ENCODE measurements at places on chromosomes 4 and X. TPM values are rescaled to one million over a fixed set of nuclear protein-coding genes. Genes with fewer than 3 reads are reported as not detected.

GRCh38 chr4:101420661-101421060 is 73.3 kb upstream of the PPP3CA start:
- H3K4me1 ChIP-seq, result no peaks in the 10 kb centered on the region
- H3K36me3 ChIP-seq, result no peaks in the 10 kb centered on the region
- no peak overlapping the region for H3K4me3 ChIP-seq

GRCh38 chr4:38804654-38805295 is at the start of gene TLR1:
TLR1 (minus strand) TSS chr4:38804791; CDS start chr4:38798831, 5,960 bp downstream.
- H3K4me3 ChIP-seq, result peak within 1 kb of the TSS; percentile 11
- H3K36me3 ChIP-seq, result no peaks in the 10 kb centered on the region
- peak within 1 kb of the TSS; percentile 77 for H3K27ac ChIP-seq
- H3K27me3 ChIP-seq, result no peaks in the 10 kb centered on the region

GRCh38 chr4:14874990-14875389 is 127.3 kb upstream of the CPEB2 start:
- no peak overlapping the region for H3K4me3 ChIP-seq
- H3K36me3 ChIP-seq, result no peaks in the 10 kb centered on the region
- peaks cover 4% of the 10 kb centered on the region for H3K4me1 ChIP-seq
- DNase-seq, result no peak
- H3K27me3 ChIP-seq, result no peaks in the 10 kb centered on the region

- DNase-seq, result no peak
- no peak overlapping the region for H3K27ac ChIP-seq
- no peaks in the 10 kb centered on the region for H3K27me3 ChIP-seq
- no peaks in the 10 kb centered on the region for H3K36me3 ChIP-seq
- H3K4me1 ChIP-seq, result no peaks in the 10 kb centered on the region
Observed at GRCh38 chr4:45033676-45034419, 307.5 kb upstream of the GNPDA2 start.

- H3K4me3 ChIP-seq, result no peak overlapping the region
- H3K36me3 ChIP-seq, result no peaks in the 10 kb centered on the region
- no peaks in the 10 kb centered on the region for H3K4me1 ChIP-seq
Observed at GRCh38 chrX:139094671-139095592, 383.4 kb upstream of the FGF13 start.

DNA sequence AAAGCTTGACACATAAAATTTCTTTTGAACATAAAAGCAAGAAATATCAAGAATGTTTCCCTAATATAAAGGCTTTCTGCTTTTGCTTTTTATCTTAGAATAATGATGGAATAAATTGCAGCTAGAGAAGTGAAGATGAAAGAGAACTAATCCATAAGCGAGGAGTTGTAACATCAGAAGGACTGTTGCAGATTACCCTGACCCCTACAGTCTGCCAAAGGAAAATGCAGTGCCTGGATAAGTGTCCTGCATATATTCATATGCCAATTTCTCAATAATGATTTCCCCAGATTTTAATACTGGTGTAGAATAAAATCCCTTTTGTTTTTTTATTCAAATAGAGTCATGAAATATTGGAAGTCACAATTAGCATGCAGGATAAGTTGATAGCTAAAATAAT is 115.9 kb downstream of the MAGEC2 start:
- peak; percentile 65 for DNase-seq
- no peaks in the 10 kb centered on the region for H3K4me1 ChIP-seq
- H3K36me3 ChIP-seq, result no peaks in the 10 kb centered on the region
- H3K27me3 ChIP-seq, result peaks cover 3% of the 10 kb centered on the region
- H3K27ac ChIP-seq, result no peak overlapping the region

- DNase-seq, result no peak
- no peak overlapping the region for H3K4me3 ChIP-seq
- no peaks in the 10 kb centered on the region for H3K36me3 ChIP-seq
- no peak overlapping the region for H3K27ac ChIP-seq
- H3K27me3 ChIP-seq, result no peaks in the 10 kb centered on the region
- no peaks in the 10 kb centered on the region for H3K4me1 ChIP-seq
Observed at GRCh38 chr4:3582091-3582475, 49.9 kb upstream of the LRPAP1 start.

- H3K36me3 ChIP-seq, result no peaks in the 10 kb centered on the region
- no peaks in the 10 kb centered on the region for H3K27me3 ChIP-seq
- H3K4me3 ChIP-seq, result no peak overlapping the region
- no peak overlapping the region for H3K27ac ChIP-seq
- no peak for DNase-seq
Observed at GRCh38 chr4:178937130-178937529, 1494.9 kb upstream of the AGA start.

Gene MAOB
- total RNA-seq, result 0.31 TPM

DNA sequence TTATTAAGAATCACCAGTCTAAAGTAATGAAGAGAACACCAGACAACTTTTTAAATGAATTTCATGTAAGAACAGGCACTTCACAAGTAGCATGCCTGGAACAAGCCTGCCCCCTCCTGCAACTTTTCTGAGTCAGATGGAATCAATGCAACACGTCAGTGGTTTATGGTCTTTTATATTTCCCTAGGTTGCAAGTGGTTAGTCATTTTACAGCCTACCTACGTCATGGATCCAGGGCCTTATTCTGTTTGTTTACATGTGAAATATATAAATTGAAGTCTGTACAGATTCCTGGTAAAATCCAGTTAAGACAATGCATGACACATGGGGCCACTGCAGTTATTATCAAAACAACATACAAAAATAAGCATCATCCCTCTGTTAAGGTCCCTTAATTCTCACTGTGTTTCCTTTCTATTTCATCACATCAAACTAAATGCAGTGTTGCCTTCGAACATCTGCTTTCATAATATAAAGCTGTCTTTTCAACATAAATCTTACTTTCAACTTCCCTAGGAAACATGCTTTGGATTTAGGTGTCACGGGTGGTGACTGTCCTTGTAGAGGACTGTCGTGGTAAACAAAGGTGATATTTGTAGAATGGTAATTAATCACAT is 309.3 kb downstream of the FRMPD4 start:
- peaks cover 9% of the 10 kb centered on the region for H3K27me3 ChIP-seq
- H3K36me3 ChIP-seq, result no peaks in the 10 kb centered on the region
- DNase-seq, result peak; percentile 29
- no peaks in the 10 kb centered on the region for H3K4me1 ChIP-seq

Gene PDE6B
- 12.0 TPM for total RNA-seq

GRCh38 chrX:49120091-49120490 is 3.4 kb downstream of the GPKOW start:
- H3K36me3 ChIP-seq, result peaks cover 38% of the 10 kb centered on the region
- no peak overlapping the region for H3K4me3 ChIP-seq
- peaks cover 7% of the 10 kb centered on the region for H3K4me1 ChIP-seq
- DNase-seq, result no peak
- H3K27me3 ChIP-seq, result no peaks in the 10 kb centered on the region

Gene MGARP
- 0.31 TPM for total RNA-seq

DNA sequence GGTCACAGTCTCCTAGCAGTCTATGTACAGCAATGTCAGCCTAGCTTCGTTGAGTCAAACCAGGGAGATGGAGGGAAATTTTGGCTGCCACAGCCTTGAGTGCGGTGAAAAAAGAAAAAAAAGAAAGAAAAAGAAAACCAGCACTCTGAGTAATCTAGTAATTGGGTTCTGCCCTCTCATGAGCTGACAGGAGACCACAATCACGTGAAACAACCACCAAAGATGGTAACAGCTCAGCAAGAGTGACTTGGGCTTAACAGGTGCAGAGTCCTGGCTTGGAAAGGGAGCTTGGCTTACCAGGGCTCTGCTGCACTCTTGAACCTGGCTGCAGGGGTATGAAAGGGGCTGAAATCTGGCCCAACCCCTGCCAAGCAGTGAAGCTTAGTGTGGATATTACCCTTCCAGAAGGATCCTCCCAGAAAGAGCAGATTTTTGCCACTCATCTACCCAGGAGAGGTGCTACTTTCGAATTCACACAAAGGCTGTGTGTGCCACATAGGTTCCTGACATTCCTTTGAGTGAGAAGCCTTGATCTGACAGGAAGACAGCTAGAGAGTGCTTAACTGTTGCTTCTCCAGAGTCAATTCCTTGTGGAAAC is 350.3 kb downstream of the PTTG2 start:
- H3K36me3 ChIP-seq, result no peaks in the 10 kb centered on the region
- peaks cover 22% of the 10 kb centered on the region for H3K4me1 ChIP-seq
- peak overlapping the region; percentile 42 for H3K27ac ChIP-seq
- H3K27me3 ChIP-seq, result no peaks in the 10 kb centered on the region

Gene GRK4
- total RNA-seq, result 8.4 TPM

DNA sequence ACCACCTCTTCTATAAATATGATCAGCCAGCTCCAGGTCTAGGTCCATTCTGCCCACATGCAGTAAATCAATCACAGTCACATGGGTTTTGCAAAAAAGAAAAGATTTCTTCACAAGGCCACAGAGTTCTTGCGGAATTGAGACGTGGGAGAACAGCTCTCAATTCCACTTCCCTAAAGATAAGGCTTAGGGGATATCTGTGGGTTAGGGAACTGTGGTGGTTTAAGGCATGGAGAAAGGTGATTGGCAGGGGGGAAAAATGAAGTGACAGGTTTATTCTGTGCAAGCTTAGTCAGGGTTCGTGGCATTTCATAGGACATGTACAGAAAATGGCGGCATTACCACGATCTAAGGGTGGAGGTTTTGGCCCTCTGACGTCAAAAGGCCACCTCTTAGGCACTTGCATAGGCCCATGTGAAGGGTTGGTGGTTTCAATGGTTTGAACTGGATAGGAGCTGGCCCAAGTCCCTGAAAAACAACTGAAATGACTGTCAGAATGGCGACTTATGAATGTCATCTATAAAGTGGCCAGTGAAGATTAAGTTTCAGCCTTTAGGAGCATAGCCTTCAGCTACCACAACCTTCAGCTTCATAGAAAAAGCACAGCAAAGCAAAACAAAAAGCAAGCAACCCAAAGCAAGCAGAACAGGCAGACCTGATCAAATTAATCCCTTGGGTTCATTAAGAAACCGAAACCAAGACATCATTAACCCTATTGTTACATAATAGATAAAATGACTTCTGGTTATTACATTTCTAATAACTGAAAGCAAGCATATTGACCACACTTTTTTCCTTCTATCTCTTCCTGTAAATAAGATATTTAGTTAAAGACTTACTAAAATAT is 289.8 kb upstream of the SFRP2 start:
- H3K27me3 ChIP-seq, result no peaks in the 10 kb centered on the region
- H3K36me3 ChIP-seq, result no peaks in the 10 kb centered on the region
- no peak overlapping the region for H3K27ac ChIP-seq
- H3K4me1 ChIP-seq, result no peaks in the 10 kb centered on the region
- DNase-seq, result no peak
- no peak overlapping the region for H3K4me3 ChIP-seq

GRCh38 chr4:159177265-159178150 is 74.6 kb downstream of the RAPGEF2 start:
- no peaks in the 10 kb centered on the region for H3K27me3 ChIP-seq
- no peaks in the 10 kb centered on the region for H3K36me3 ChIP-seq
- no peak overlapping the region for H3K4me3 ChIP-seq
- no peak for DNase-seq
- no peak overlapping the region for H3K27ac ChIP-seq
- H3K4me1 ChIP-seq, result peaks cover 3% of the 10 kb centered on the region

Gene SOD3
- 9.1 TPM for total RNA-seq

DNA sequence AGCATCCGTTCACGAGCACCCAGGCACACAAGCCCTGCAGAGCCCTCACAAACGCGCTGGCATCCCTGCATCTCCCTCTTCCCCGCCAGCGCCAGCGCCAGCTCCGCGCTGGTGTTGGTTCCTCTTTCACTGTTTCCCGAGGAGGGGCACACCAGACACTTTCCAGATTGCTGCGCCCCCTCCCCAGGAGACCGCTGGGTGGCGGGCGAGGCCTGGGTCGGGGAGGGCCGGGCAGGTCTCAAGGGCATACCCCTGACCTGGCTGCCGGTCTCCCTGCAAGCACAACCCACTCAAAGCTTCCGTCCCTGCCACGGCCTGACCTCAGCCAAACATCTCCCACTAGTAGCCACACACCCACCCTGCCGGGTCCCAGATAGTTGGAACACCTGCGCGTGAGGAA is 2.2 kb upstream of the NKX1-1 start:
- no peak overlapping the region for H3K4me3 ChIP-seq
- no peaks in the 10 kb centered on the region for H3K4me1 ChIP-seq
- H3K27ac ChIP-seq, result no peak overlapping the region
- no peak for DNase-seq
- H3K36me3 ChIP-seq, result no peaks in the 10 kb centered on the region

DNA sequence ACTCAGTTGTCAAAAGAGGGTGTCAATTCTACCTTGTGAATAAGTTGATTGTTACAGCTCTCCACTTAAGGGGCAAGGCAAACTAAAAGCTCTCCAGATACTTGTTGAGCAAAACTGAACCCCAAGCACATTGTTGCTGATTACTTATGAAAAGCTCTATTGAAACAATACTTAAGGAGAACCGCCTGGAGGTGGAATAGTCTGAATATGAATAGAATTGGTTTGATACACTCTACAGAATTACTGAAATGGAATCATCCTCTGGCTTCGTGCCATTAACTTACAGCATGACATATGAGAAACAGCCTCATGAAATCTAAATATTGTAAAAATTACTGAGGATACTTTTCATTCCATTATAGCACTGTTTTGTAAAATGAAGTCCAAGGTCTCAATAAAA is 127.0 kb upstream of the SH3RF1 start:
- peak; percentile 84 for DNase-seq
- H3K4me3 ChIP-seq, result no peak overlapping the region
- no peaks in the 10 kb centered on the region for H3K36me3 ChIP-seq
- no peaks in the 10 kb centered on the region for H3K4me1 ChIP-seq
- H3K27ac ChIP-seq, result peak overlapping the region; percentile 32

Gene GPC3
- 271 TPM for total RNA-seq

DNA sequence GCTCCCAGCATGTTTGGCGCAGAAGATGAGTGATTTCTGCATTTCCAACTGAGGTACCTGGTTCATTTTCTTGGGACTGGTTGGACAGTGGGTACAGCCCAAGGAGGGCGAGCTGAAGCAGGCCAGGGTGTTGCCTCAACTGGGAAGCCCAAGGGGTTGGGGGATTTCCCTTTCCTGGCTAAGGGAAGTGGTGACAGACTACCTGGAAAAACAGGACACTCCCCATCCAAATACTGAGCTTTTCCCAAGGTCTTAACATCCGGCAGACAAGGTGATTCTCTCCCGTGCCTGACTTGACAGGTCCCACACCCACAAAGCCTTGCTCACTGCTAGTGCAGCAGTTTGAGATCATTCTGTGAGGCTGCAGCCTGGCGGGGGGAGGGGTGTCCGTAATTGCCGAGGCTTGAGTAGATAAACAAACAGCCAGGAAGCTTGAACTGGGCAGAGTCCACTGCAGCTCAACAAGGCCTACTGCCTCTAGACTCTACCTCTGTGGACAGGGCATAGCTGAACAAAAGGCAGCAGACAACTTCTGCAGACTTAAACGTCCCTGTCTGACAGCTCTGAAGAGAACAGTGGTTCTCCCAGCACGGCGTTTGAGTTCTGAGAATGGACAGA is 307.7 kb upstream of the ARSJ start:
- no peak overlapping the region for H3K4me3 ChIP-seq
- H3K27ac ChIP-seq, result no peak overlapping the region
- no peak for DNase-seq
- no peaks in the 10 kb centered on the region for H3K36me3 ChIP-seq
- H3K27me3 ChIP-seq, result no peaks in the 10 kb centered on the region

Gene RADX
- 2.3 TPM for total RNA-seq
